G401 (cell line): ENCODE measurements at places on chromosomes 12 and 14. TPM values are rescaled to one million over a fixed set of nuclear protein-coding genes. Genes with fewer than 3 reads are reported as not detected.

Gene PLBD2
- 15.4 and 16.3 TPM in 2 replicates for total RNA-seq

GRCh38 chr14:90545966-90546751 lies 149.3 kb downstream of the CALM1 start:
- peak; percentile 73 for DNase-seq

GRCh38 chr12:104567832-104568486 lies 111.2 kb downstream of the CHST11 start:
- DNase-seq, result peak; percentile 21

Gene KRT78
- total RNA-seq, result 0.61 TPM in 1 of 2 replicates, not detected in the other

Gene ADCY4
- not detected in 2 replicates for total RNA-seq

- DNase-seq, result no peak
Observed at GRCh38 chr14:103122947-103123633, at the start of gene TNFAIP2. Gene TNFAIP2 (plus strand): TSS chr14:103123461. CDS start chr14:103126458, 2,997 bp downstream.
